IPS DF 6.9 (cell line): ENCODE measurements at places on chromosomes 5 and 9.

- DNase-seq = no peak
Measured at GRCh38 chr9:37104183-37104889, 16.0 kb upstream of the ZCCHC7 start.

DNA sequence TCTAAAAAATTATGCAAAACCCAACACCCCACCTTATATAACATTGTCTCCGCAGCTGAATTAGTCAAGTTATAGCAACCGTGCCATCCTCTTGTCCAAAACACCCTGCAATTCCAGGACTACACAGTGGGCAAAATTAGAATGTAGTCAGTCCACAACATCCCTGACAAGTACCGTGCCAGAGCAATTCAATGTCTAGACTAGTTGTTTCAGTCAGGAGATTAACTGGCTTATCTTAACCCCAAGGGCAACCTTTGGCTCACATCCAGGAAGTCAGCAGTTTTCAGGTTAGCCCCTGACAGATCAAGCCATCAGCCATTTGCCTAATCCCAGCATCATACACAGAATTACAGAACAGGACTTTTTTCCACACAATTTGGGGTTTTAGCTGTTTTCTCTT, 240.8 kb upstream of the TMEM161B start:
- DNase-seq = no peak

GRCh38 chr5:133749331-133749985, 137.1 kb upstream of the FSTL4 start:
- DNase-seq = no peak

DNA sequence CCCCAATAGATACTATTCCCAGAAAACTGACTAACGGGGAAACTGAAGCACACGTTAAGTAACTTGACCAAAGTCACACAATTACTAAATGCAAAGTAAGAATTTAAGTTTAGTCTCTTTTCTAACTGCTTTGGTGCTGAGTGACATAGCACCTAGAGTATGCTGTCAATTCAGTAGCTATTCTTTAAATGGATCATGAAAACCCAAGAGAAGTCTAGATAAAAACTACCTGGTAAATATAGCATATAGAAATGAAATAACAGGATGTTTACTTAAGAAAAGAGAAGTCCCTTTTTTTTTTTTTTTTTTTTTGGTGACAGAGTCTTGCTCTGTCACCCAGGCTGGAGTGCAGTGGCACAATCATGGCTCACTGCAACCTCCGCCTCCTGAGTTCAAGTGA, 129.2 kb downstream of the PDE4D start:
- DNase-seq = no peak

- DNase-seq = no peak
Measured at GRCh38 chr5:5141625-5142525, 1.7 kb downstream of the ADAMTS16 start.

DNA sequence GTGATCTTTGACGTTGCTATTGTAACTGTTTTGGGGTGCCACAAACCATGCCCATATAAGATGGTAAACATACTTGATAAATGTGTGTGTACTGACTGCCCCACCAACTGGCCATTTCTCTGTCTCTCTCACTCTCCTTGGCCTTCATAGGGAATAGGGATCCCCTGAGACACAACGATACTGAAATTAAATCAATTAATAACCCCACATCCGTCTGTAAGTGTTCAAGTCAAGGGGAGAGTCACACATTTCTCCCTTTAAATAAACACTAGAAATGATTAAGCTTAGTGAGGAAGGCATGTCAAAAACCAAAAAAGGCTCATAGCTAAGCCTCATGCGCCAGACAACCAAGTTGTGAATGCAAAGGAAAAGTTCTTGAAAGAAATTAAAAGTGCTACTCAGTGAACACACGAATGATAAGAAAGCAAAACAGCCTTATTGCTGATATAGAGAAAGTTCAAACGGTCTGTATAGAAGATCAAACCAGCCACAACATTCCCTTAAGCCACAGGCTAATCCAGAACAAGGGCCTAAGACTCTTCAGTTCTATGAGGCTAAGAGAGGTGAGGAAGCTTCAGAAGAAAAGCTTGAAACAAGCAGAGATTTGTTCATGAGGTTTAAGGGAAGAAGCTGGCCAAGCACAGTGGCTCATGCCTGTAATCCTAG, 111.1 kb downstream of the UGCG start:
- DNase-seq = no peak

DNA sequence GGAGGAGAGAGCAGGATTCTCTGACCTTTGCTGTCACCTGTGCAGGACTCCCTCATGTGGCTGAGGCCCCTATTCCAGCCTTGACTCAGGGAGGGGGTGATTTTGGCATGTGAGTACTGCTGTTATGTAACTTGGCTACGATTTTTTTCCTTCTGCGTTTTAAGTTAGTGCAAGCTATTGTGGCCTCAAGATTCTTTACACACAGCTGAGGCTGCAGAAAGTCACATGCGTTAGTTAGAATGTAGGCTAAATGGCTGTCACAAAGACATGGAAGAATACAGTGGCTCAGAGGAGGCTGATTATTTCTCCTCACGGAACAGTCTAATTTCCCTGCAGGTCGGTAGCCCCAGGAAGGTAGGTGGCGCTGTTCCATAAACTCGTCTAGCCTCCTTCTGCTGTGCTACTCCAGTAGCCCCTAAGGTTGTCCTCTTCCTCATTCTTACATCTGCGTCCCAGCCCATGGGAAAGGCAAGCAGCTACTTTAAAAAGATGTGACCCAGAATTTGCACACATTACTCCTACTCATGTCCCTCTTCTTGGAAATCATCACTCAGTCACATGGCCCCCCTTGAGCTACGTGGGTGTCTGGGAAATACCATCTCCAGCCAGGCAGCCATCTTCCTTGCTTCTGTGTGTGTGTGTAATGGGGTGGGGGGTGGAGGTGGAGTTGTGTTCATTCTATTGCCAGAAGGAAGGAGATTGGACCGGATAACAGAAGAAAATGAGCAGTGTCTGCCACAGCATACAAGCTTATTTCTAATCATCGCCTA, 486.6 kb downstream of the CCDC171 start:
- no peak for DNase-seq

DNA sequence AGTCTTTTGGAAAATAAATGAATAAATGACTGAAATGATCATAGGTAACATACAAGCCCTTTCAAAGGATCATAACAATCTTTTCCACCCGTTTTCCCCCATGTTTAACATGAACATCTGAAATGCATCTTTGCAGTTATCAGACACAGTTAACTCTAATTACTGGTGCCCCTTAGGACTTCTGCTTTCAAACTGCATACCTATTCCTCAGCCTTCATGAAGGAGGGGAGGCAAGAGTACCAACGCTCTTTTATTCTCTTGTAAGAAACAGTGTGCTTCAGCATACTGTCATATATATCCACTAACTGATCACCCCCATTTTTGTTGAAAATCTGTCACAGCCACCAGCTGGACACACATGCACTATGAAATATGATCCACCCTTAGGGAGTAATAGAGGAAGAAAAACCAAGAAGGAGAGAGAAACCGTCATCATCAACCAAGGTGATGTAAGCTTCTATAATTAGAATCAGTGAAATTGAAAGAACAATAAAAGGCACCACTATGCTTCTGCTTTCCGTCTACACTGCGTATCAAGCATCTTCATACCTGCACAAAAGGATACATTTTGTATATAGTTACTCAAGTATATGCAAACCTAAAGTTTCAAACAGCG, 98.7 kb downstream of the RAPGEF6 start:
- DNase-seq = no peak

- DNase-seq = no peak
Measured at GRCh38 chr9:120807607-120808379, 14.6 kb upstream of the FBXW2 start.

GRCh38 chr5:147779694-147780093, 2.8 kb downstream of the JAKMIP2 start:
- no peak for DNase-seq

GRCh38 chr9:133979273-133979920, 12.7 kb downstream of the VAV2 start:
- DNase-seq = no peak

- DNase-seq = no peak
Measured at GRCh38 chr5:13932011-13932410, 12.5 kb downstream of the DNAH5 start.

- DNase-seq = no peak
Measured at GRCh38 chr5:107437986-107438510, 232.7 kb downstream of the EFNA5 start.

GRCh38 chr9:9970514-9970913, 642.3 kb downstream of the PTPRD start:
- DNase-seq = no peak

DNA sequence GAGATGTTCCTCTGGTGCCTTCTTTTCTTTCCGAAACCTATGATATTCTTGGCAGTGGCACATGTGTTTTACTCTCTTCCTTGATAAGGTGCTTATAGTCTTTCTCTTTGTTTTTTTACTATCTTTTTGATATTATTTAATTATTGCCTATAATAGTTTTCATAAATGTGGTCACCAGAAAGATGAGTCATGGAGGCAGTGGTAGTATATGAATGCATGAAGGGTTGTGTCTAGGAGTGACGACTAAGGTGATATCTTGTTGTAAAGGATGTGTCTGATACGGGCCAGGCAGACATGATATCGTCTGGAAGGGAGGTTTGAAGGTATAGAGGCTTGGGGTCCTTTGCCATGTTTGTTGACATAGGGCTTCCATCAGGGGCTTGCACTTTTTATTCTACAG, 36.8 kb downstream of the SLC44A1 start:
- DNase-seq = no peak

- no peak for DNase-seq
Measured at GRCh38 chr5:54655266-54655665, 137.7 kb downstream of the SNX18 start.

DNA sequence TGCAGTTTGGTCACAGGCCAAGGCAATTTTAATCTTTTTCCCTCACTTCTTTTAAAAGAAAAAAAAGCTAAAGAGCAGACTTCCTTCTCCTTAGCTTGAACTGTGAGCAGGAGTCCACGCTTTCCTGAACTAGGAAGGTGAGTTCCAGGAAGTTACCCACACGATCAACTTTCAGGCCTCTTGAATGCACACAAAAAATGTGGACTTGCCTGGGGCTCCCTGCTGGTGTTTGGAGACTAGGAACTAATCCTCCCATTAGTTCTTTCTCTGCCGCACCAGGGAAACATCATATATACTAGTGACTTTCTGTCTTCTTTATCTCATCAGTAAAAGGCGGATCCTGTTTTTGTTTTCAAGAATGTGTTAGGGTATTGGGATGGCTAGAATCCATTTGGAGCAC, 240.0 kb downstream of the GOLPH3 start:
- DNase-seq = no peak

GRCh38 chr5:5512543-5512942, 90.1 kb downstream of the ICE1 start:
- DNase-seq = no peak

GRCh38 chr5:3517348-3517747, 78.3 kb upstream of the IRX1 start:
- DNase-seq = no peak

GRCh38 chr9:95273369-95274022, 44.0 kb downstream of the FANCC start:
- no peak for DNase-seq

GRCh38 chr9:112312139-112312538, 21.3 kb downstream of the PTBP3 start:
- DNase-seq = no peak

DNA sequence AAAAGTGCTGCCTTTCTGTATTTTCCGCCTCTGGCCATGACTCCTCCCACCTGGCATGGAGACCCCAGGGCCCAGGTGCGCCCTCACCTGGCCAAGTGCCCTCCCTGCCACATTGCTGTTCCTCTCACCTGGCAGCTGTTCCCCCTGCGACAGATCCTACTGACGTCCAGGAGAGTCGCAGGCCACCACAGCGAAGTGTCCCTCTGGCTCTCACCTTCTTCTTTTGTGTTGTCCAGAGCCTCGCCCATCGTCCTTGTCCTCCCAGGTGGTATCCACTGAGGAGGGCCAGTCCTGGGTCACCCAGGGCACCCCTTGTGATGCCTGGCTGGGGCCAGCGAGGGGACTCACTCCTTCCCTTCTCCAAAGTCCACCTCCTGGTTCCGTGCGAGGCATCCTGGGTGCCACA, 2.6 kb downstream of the NKD2 start:
- DNase-seq = peak; percentile 70

- no peak for DNase-seq
Measured at GRCh38 chr5:74105126-74105780, 479.3 kb downstream of the ARHGEF28 start.

DNA sequence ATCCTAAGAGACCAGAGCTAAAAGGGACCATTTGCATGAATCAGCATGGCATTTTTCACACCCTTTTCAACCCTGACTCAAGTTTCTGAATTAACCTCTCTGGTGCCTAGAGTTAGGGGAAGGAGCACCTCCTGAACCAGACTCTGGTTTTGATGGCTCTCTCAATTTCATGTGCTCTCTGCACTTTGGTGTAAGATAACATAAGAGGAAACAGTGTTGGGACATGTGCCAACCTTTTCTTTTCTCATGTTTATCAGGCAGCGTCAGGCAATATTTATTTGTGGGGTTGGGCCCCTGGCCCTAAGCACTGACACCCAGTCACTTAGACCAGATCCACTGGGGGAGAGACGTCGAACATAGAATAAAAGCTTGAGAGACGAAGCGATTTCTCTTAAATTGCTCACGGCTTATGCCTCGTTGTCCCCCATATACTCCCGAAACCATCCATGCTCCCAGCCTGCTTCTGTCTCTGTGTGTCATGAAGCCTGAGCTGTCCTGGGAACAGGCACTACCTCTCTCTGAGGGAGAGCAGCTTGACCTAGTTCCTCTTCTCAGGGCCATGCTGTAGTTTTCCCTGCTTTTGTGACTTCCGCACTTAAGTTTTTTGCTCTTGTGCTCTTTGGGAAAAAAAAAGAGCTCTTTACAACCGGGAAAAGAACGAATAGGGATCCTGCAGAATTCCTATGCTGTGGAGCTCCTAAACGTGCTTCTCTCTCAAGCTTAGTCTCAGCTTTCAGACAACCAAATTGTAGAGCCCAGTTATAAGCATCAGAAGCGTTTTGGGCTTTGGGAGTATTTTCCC, 195.7 kb downstream of the NR3C1 start:
- DNase-seq = no peak

DNA sequence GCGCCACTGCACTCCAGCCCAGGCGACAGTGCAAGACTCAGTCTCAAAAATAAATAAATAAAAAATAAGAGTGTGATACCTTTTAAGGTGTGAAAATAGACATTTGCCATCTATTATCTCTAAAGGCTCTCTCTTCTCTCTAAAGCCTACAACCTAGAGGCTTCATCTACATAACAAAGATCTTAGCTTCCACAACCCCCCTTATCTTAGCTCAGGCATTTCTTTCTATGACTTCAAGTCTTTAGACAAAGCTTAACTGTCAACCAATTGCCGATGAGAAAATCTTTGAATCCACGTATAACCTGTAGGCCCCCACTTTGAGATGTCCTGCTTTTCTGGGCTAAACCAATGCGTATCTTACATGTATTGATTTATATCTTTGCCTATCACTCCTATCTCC, 64.9 kb upstream of the ADAMTS19 start:
- DNase-seq = no peak

GRCh38 chr5:78550891-78551290, 97.7 kb downstream of the LHFPL2 start:
- DNase-seq = no peak

- DNase-seq = no peak
Measured at GRCh38 chr5:144102361-144102760, 68.1 kb downstream of the YIPF5 start.

- DNase-seq = no peak
Measured at GRCh38 chr9:1875921-1876448, 139.2 kb upstream of the SMARCA2 start.

GRCh38 chr9:6686396-6686795, 40.9 kb upstream of the GLDC start:
- no peak for DNase-seq
